Activated CD4-positive, alpha-beta T cell treated with anti-CD3 and anti-CD28 coated beads, Interleukin-2, amount 50 U/mL, for 24 hours (primary cell): ENCODE measurements at places on chromosomes 11 and 22.

DNA sequence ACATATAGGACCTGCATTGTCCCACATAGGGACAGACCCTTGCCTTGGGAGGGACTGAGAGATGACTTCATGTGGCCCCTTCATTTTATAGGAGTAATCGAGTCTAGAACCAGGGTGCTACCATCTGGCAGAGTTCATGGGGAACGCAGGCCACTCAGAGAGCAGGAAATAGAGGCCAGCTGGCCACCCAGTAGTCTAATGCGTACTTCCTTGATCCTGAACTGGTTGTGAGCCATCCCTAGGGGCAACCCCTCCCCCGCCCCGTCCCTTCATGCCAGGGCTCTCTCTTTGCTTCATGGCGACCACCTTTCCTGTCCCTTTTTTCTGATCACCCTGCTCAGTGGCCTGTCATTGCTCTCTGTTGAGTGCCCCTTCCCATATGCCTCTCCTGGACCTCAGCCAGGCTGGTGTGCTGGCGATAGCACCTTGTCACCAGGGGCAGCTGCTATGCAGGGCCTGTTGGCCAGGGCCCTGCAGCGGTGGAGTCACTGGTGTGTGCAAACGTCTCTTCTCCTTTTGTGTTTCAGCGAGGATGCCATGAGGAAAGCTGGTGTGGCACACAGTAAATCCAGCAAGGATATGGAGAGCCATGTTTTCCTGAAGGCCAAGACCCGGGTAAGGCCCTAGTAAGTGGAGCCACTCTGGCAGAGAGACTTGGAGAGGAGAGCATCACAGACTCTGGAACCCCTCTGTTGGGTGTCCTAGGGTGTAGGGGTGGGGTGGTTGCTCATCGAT is 29.3 kb downstream of the MED15 start:
- no peak for DNase-seq

GRCh38 chr11:125328225-125328580 is 163.7 kb downstream of the PKNOX2 start:
- no peak for DNase-seq

GRCh38 chr22:25153961-25154666 is 45.5 kb upstream of the CRYBB3 start:
- no peak for DNase-seq

DNA sequence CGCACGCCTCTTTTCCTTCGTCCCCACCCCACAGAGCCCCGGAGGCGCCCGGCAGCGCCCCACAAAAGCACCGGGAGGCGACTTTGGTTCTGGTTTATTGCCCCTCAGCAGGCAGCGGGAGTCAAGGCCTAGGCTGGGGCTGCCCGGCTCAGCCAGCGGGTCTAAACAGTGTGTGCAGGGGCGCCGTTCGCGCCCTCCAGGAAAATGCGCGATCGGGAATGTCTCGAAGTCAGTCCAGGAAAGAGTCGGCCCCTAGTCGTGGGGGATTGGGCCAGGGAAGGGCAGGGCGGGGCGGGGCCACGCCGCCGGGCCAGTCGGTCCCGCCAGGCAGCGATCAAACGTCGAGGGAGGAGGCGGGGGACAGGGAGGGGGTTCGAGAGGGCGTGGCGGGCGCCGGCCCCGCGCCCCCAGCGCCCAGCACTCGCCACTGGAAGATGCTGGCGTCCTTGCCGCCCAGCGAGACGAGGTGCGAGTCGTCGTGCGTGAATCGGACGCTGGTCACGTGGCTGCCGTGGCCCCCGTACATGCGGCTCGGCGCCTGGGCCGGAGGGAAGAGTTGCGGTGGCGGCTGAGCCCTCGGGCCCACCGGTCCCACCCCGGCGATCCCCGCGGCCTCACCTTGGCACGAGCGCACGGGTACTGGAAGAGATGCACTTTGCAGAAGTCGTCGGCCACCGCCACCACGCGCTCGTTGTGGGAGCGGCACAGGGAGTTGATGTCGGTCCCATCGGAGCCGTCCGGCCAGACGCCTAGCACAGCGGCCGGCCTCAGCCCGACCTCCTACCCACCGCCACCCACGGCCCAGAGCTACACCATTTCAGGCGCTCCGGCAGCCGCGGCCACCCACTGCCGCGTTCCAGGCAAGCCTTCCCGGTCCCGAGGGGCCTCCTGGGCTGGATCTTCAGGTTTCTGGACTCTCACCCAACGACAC is 741 bp upstream of the MTA2 start:
- DNase-seq = no peak

- DNase-seq = no peak
These were observed 21.1 kb upstream of the UPK3A start for GRCh38 chr22:45263463-45264269.

DNA sequence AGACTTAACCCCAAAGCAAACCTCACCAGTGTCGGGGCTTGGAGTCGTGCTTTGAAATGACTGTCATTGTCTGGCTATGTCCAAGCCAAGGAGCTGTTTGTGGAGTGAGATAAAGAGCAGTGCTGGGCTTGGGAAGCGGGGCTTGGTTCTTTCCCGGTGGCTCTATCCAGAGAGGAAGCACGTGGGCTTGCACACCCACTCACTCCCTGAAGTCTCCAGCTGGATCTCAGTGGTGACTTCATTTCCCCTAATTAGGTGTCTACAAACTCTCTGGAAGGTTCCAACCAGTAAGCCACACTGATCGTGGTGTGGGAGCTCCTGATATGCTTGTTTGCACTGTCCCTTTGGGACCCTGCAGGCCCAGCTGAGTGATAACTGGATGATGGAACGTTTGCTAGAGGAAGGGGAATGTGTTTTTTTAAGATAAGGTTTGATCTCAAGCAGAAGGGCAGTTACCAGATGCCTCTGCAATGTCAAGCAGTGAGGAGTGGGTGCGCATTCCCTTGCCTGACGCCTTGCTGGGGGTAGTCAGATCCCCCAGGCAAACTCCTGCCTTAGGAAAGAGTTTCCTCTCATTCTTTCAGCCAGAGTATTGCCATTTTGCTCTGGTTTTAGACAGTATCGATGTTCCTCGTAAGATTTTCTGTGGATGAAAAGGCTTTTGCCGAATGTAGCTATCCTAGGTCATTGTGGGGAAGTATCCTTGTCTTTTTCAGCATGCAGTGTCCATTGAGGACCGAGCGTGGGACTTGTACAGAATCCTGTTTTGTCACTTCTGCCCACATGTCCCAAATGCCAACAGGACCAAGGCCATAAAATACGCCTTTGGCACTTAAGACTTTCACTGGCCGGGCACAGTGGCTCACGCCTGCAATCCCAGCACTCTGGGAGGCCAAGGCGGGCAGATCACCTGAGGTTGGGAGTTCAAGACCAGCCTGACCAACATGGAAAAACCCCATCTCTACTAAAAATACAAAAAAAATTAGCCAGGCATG is 90.9 kb downstream of the MICAL2 start:
- no peak for DNase-seq

GRCh38 chr22:46050916-46051614 is 74.1 kb upstream of the WNT7B start:
- no peak for DNase-seq

DNA sequence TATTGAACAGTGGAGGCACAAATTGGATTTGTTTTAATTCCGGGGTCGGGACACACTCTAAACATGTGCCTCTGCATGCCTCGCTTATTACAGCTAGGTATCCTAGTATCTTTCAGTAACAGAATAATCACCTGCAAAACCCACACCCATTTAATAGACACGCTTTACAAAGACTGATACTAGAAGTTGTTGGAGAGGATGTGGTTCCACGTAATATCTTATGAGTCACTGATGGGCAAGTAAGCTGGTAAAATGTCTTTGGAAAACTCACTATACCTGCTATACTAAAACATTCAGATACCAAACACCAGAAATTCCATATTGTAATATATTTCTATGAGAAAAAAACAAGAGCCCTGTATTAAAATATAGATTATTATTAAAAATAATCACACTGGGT is 84.0 kb downstream of the GGTLC2 start:
- no peak for DNase-seq

GRCh38 chr11:100910808-100911207 is 218.8 kb downstream of the PGR start:
- no peak for DNase-seq

DNA sequence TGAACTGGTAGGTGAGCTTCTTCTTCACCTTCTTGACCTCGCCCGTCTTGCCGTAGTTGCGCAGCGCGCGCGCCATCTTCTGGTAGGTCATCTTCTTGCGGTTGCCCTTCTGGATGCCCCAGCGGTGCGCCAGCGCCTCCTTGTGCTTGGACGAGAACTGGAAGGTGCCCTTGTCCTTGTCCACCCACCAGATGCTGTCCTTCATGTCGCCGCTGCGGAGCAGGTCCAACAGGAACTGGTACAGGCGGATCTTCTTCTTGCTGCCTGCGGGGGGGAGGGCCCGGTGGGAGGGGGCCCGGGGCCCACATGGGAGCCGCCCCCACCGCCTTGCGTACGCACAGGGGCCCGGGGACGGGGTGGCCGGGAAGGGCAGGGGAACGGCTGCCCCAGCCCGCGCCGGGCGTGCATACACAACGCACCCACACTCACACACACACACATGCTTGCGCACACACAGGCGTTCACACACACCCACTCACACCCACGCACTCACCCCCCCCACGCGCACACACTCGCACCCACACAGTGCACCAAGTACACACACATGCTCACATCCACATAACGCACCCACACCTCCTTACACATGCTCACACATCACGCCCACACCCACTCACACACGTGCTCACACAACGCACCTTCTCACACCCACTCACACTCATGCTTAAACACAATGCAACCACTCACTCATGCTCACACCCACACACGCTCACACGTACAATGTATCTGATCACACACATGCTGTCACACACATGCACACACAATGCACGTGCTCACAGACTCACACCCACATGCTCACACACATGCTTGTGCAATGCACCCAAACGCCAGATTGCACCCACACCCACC is 3.0 kb upstream of the MYBPC3 start:
- no peak for DNase-seq

DNA sequence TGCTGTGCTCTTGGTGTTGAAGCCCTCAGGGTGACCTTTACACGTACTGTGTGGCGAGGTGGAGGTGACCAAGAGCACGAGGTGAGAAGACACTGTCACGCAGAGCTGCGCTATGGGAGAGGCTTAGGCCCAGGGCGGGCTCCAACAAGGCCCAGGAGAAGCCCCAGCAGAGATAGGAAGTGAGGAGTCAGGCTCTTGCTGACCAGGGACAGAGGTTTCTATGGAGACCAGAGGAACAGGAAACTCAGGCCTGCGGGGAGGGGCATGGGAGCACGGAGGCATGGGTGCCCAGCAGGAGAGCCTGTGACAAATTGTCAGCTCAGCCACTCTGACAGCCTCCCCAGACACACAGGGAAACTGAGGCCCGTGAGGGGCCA is 15.8 kb downstream of the DGKZ start:
- no peak for DNase-seq

DNA sequence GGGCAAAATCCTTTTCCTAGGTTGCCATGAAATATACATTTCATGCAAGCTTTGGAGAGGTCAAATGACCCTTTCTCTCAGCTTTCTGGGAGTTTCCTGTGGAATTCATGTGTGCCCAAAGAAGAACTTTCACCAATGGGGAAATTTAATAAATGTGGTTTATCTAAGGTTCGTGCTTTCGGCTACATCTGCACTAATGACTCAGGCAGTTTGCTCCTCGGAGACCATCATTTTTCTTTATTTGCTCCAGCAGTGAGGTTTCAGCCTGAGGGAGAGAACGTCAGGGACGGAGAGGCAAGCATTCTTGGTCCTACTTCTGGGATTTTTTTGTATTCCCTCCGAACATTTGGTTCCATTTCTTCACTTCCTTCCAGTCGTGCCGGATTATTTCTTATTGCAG is 85.2 kb downstream of the FLI1 start:
- DNase-seq = no peak

DNA sequence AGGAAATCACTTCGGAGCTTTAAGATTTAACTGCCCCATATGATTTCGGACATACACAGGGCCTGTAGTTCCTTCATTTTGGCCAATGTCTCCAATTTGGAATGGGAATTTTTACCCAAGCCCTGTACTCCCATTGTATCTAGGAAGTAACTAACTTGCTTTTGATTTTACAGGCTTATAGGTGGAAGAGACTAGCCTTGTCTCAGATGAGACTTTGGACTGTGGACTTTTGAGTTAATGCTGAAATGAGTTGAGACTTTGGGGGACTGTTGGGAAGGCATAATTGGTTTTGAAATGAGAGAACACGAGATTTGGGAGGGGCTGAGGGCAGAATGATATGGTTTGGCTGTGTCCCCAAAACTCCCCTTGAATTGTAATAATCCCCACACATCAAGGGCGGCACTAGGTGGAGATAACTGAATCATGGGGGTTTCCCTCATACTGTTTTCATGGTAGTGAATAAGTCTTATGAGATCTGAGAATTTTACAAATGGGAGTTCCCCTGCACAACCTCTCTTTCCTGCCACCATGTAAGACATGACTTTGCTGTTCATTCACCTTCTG is 130.5 kb downstream of the LARGE1 start:
- DNase-seq = no peak

- DNase-seq = no peak
These were observed 388.9 kb upstream of the ANO3 start for GRCh38 chr11:25943031-25943430.

- DNase-seq = no peak
These were observed 21.6 kb upstream of the CSNK1E start for GRCh38 chr22:38338772-38339379.

DNA sequence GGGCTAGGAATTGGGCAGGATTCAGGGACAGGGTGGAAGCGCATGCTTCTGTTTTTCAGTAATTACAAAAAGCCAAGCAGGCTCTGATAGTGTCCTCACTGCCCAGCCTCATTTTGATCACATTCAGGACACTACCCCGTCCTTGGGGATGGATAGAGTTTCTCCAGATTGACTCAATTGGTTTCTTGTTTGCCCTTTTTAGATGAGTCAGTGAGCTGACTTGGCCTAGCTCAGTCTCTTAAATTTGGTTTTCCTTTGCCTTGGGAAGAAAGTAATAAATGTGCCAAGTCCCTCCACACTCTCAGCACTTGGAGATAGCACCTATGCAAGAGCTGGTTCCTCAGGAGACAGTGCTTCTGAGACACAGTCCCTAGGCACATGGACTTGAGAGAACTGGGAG is 25.5 kb downstream of the DKK3 start:
- no peak for DNase-seq

GRCh38 chr11:17765356-17766072 is 30.9 kb downstream of the KCNC1 start:
- no peak for DNase-seq

DNA sequence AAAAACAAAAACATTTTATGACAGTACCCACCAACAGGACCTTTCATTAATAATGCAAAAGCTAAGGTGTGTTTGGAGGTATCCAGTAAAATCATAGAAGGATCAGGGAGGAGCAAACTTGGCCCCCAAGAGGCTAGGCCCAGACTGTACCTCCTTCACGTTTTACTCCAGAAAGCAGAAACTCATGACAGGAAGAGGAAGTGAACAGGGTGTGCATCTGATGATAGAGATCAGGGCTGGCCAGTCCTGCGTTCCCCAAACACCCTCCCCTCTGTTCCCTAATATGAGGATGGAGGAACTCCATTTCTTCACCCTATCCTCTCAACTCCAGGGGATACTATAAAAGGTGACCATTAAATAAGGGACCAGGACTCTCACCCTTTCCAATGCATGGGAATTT is 10.2 kb upstream of the MS4A12 start:
- no peak for DNase-seq

GRCh38 chr11:111112614-111113013 is 132.9 kb upstream of the POU2AF2 start:
- DNase-seq = no peak
